ENCODE measurements at places on chromosomes 2 and 18. TPM values are rescaled to one million over a fixed set of nuclear protein-coding genes. Genes with fewer than 3 reads are reported as not detected.

DNA sequence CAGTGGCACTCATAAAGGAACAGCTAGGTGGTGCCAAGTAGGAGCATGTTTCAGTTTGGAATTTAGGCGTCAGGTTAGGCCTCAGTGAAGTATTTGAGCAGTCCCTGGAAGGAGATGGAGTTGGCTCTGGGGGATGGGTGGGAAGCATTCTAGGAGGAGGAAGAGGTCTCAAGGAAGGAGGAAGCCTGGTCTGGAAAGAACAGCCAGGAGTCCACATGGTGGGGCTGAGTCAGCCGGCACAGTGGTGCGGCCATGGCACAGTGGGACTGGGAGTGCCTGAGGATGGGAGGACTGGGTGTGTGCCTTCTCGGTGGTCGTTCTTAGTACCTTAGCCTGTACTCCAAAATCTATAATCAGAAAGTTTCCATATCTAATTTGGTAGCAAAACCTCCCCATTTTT is 373.3 kb downstream of the PTPRM start:
- no peak for DNase-seq

DNA sequence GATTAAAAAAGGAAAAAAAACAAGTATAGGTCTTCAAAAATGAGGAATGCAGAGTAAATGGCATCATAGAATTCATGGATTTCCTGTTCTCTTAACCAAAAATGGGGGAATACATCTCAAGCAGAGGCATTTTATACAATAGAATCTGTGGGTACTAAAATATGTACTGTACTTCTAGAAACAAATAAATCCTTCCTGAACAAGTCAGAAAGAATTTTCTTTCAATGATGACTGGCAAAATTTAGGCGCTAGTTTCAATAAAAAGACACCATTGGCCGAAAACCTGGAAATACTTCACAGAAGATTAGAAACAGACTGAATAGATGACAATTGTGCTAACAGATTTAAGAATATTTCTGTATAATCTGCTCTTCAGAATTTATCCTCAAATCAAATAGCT is 15.1 kb downstream of the TRAK2 start:
- DNase-seq = no peak

DNA sequence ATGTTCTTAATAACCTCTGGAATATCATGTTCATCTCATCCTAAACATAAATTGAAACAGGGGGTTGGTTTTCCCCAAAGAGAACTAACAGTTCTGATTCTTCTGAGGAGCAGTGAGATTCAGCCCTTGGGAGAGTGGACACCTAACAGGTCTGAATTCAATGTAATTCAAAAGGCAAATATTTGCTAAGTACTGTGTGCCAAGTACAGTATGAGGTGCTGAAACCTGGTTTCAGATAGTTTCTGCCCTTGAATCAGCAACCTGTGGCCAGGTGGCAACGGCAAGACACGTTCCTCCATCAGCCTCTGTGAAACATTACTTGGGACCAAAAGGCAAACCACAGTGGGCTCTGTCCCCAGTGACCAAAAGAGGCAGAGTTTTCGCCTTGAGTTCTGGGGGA is 1.3 kb downstream of the LRRC30 start:
- DNase-seq = no peak

The DCC gene
- total RNA-seq = not detected
